ENCODE measurements at places on chromosomes 4 and X.

GRCh38 chr4:17717301-17717700 is 64.1 kb downstream of the FAM184B start:
- H3K4me3 ChIP-seq: no peak overlapping the region
- no peaks in the 10 kb centered on the region for H3K36me3 ChIP-seq
- peaks cover 5% of the 10 kb centered on the region for H3K4me1 ChIP-seq
- no peaks in the 10 kb centered on the region for H3K27me3 ChIP-seq
- no peak overlapping the region for H3K27ac ChIP-seq

DNA sequence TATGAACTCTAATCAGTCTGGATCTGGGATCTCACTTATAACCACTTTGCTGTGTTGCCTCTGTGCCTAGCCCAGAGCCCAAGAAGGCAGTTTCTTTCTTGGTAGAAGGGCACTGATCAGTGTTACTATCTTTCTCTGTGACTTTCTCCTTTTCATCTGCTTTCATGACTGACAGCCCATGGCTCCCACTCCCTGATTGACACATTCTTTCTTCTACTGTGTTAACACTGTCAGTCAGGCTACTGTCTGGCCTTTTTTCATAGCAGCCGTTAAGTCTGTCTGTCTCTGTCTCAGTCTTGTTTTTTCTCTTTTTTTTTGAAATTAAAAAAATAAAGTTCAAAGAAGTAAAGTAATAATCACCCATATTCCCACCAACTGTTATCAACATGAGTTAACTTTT is 210.6 kb downstream of the GPC3 start:
- H3K4me3 ChIP-seq: no peak overlapping the region
- no peaks in the 10 kb centered on the region for H3K4me1 ChIP-seq
- DNase-seq: no peak
- H3K27ac ChIP-seq: no peak overlapping the region
- H3K36me3 ChIP-seq: no peaks in the 10 kb centered on the region

GRCh38 chr4:68499021-68499420 is 51.8 kb downstream of the TMPRSS11E start:
- H3K36me3 ChIP-seq: no peaks in the 10 kb centered on the region
- H3K4me3 ChIP-seq: no peak overlapping the region
- H3K27me3 ChIP-seq: no peaks in the 10 kb centered on the region
- no peak for DNase-seq
- no peak overlapping the region for H3K27ac ChIP-seq
- H3K4me1 ChIP-seq: no peaks in the 10 kb centered on the region

DNA sequence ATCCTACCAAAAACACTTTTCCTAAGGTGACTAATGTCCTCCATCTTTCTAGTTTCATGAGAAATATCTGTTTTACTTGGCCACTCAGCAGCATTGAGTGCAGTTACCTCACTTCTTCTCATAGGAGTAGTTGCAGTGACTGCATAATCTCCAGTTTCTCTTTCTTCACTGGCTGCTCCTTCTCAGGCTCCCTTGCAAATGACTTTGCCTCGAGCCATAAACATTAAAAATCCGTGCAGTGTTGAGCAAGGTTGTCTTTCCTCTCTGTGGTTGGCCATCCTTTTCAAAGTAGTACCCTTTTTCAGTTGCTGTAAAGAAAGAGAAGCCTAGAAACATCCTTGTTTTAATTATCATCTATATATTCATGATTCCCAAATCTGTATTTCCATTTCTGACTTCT is 10.2 kb upstream of the PRKG2 start:
- no peak for DNase-seq
- no peak overlapping the region for H3K27ac ChIP-seq

DNA sequence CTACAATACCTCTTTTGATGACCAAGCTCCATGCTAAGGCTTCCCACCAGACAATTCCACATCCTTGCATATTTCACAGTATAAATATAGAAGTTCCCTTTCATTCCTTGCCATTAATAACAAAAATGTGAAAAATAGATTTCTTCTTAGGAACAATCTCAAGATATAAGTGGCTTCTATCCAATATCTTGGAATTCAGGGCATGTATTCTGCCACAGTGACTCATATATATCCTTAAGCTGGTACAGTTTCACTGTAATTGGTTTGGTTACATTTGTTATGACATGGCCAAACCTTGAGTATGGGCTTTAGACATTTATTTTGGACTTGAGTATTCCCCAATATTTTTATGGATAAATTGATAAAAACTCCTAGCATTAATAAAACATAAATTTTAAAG is 181.7 kb upstream of the DDX53 start:
- no peak overlapping the region for H3K4me3 ChIP-seq
- no peak for DNase-seq
- no peaks in the 10 kb centered on the region for H3K36me3 ChIP-seq
- H3K4me1 ChIP-seq: no peaks in the 10 kb centered on the region
- H3K27ac ChIP-seq: no peak overlapping the region

GRCh38 chr4:115418635-115419396 is 305.4 kb upstream of the NDST4 start:
- no peaks in the 10 kb centered on the region for H3K36me3 ChIP-seq
- no peaks in the 10 kb centered on the region for H3K27me3 ChIP-seq
- no peak overlapping the region for H3K27ac ChIP-seq
- H3K4me1 ChIP-seq: no peaks in the 10 kb centered on the region

- H3K4me1 ChIP-seq: peaks cover 9% of the 10 kb centered on the region
- DNase-seq: no peak
- H3K4me3 ChIP-seq: no peak overlapping the region
- H3K27ac ChIP-seq: no peak overlapping the region
Observed at GRCh38 chrX:13607996-13608365, 38.6 kb downstream of the EGFL6 start.

DNA sequence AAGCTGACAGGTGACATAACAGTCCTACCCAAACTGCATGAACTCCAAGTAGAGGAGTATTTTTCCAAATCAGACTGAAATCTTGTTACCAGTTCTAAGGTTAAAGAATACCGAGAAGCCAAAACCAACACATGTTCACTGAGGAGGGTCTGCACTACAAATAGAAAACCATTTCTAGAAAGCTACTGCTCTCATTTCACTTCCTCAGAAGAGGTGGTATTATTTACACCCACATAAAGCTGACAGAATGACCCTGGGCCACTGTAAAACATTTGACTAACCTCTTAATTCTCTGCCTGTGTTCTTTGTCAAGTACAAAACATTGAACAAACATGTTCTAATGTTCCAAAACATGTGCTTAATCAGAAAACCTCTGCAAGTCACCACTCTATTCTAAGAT is 95.8 kb downstream of the IQCM start:
- H3K36me3 ChIP-seq: no peaks in the 10 kb centered on the region
- no peak for DNase-seq
- no peak overlapping the region for H3K4me3 ChIP-seq
- H3K27me3 ChIP-seq: no peaks in the 10 kb centered on the region
- no peak overlapping the region for H3K27ac ChIP-seq

DNA sequence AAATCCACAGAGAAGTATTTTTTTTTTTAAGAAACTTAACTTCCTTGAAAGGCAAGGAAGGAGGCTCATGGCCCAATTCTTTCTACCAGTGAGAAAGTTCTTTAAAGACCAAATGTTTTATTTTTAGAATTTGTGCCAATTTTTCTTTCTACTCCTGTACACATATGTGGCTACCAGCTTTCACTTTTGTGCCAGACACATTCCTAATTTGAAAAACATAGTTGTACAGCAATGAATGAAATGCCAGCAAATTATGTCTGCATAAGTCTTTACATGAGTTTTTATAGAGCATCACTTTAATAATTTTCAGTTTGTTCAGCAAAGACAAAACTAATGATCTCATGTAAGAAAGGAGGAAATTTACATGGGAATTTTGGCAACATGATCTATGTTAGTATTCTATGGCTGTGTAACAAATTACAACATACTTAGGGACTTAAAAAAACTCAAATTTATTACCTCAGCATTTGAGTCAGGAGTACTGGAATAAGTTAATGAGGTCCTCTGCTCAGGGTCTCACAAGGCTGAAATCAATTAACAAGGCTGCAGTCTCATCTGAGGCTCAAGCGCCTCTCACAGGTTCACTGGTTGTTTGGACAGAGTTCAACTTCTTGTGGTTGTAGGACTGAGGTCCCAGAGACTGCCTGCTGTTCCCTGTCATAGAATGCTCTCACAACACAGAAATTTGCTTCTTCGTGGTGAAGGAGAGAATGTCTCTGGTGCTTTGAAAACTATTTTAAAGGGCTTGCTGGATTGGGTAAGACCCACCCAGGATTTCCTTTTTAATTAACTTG is 678.2 kb upstream of the FAM241A start:
- H3K36me3 ChIP-seq: no peaks in the 10 kb centered on the region
- no peaks in the 10 kb centered on the region for H3K27me3 ChIP-seq
- no peak overlapping the region for H3K27ac ChIP-seq

DNA sequence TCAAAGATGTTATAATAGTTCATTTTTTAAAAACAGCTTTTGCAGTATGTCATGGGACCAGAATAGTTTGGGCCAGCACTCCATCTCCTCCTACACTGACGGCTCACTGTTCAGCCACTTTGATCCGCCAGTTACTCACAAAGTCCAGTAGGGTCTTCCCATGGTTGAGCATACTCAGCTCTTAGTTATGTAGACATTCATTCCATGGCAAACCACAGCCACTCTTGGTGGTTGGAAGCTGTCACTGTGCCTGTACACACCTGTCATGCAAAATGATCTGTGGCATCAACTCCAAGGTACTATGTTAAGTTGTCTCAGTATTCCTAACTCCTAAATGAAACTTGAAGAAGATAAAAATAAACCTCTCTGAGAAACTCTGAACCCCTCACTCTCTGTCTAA is 127.2 kb downstream of the NR3C2 start:
- H3K4me3 ChIP-seq: no peak overlapping the region
- no peak overlapping the region for H3K27ac ChIP-seq
- no peaks in the 10 kb centered on the region for H3K27me3 ChIP-seq
- H3K4me1 ChIP-seq: no peaks in the 10 kb centered on the region
- H3K36me3 ChIP-seq: no peaks in the 10 kb centered on the region

DNA sequence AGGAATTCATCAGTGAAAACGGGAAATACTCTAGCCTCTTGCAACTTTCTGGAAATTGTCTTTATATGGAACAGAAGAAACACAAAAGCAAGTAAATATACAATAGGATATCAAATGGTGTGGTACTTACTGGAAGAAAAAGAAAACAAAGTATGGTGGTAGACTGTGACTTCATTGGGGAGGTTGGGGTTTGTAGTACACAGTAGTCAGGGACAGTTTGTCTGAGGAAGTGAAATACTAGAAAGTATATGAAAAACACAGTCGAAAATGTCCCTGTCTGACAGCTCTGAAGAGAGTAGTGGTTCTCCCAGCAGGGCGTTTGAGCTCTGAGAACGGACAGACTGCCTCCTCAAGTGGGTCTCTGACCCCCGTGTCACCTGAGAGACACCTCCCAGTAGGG is 390.0 kb upstream of the NWD2 start:
- no peaks in the 10 kb centered on the region for H3K36me3 ChIP-seq
- no peaks in the 10 kb centered on the region for H3K4me1 ChIP-seq
- no peak overlapping the region for H3K4me3 ChIP-seq

DNA sequence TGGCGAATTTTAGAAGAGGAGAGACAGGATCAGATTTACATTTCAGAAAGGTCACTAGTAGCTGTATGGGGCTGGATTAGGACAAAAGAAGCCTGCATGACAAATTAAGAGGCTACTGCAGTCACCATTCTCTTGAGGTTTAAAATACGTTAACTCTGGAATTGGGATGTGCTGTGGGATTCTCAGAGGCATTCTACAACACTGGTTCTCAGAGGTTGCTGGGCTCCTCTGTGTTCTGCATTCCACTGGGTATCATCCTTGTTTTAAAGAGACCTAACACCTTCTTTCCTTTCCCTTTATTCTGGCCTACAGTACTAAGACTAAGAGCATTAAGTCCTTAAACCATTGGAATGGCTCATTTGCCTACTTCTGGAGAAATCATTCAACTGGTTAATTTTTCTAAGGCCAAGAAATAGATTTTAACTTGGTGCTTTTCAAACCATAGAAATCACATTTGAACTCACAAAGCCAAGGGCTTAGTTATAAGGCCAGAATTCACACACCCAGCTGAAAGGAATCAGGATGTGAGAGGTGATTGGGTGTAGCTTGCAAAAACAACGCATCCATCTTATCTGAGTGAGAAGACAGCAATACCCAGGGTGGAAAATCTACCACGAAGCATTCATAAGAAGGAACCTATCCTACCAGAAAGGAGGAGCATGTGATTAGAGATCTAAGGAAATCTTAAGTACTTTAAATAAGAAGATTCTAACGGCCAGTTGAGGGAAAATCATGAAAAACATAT is 116.6 kb downstream of the SHISA3 start:
- H3K4me3 ChIP-seq: no peak overlapping the region
- H3K36me3 ChIP-seq: no peaks in the 10 kb centered on the region
- H3K27ac ChIP-seq: no peak overlapping the region
- H3K27me3 ChIP-seq: no peaks in the 10 kb centered on the region
- no peak for DNase-seq
- H3K4me1 ChIP-seq: no peaks in the 10 kb centered on the region

DNA sequence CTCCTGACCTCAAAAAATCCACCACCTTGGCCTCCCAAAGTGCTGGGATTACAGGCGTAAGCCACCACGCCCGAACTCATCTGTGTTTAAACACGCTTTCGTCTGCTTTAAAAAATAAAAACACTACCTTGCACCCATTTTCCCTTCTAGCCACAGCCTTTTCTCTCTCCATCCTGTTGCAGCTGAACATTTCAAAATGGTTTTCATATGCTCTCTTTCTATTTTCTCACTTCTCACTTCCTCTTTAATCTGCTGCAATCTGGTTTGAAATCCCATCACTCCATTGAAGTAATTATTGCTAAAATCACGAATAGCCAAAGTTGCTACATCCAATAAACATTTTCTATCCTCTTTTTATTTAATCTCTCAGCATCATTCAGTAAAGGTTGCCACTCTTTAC is 70.0 kb downstream of the DCHS2 start:
- no peak overlapping the region for H3K4me3 ChIP-seq
- no peaks in the 10 kb centered on the region for H3K36me3 ChIP-seq

GRCh38 chr4:71304289-71304850 is 34.5 kb upstream of the SLC4A4 start:
- no peaks in the 10 kb centered on the region for H3K4me1 ChIP-seq
- no peak overlapping the region for H3K4me3 ChIP-seq
- no peaks in the 10 kb centered on the region for H3K27me3 ChIP-seq
- H3K27ac ChIP-seq: no peak overlapping the region

DNA sequence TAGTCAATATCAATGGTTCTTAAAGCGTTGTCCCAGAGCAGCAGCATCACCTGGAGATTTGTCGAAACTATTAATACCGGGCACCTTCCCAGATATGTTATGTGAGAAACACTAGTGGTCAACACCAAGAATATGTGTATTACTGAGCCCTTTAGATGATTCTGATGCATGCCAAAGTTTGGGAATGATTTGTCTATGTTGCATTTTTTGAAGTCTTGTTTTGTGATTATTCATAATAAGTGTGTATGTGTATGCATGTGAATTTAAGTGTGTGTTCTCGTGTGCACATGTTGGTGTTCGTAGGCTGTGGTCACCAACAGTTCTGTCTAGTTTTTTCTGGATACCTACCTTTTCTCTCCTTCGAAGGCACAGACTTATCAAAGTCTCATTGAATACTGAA is 749.4 kb downstream of the GRID2 start:
- H3K27ac ChIP-seq: no peak overlapping the region
- H3K27me3 ChIP-seq: no peaks in the 10 kb centered on the region
- H3K4me1 ChIP-seq: no peaks in the 10 kb centered on the region
- no peak overlapping the region for H3K4me3 ChIP-seq

- no peaks in the 10 kb centered on the region for H3K36me3 ChIP-seq
- no peaks in the 10 kb centered on the region for H3K27me3 ChIP-seq
- H3K4me1 ChIP-seq: no peaks in the 10 kb centered on the region
- H3K27ac ChIP-seq: no peak overlapping the region
Observed at GRCh38 chrX:132407691-132408090, 81.1 kb downstream of the MBNL3 start.

Data from keratinocyte (primary cell).